ENCODE measurements at places on chromosomes 13 and 19. TPM values are rescaled to one million over a fixed set of nuclear protein-coding genes. Genes with fewer than 3 reads are reported as not detected.

DNA sequence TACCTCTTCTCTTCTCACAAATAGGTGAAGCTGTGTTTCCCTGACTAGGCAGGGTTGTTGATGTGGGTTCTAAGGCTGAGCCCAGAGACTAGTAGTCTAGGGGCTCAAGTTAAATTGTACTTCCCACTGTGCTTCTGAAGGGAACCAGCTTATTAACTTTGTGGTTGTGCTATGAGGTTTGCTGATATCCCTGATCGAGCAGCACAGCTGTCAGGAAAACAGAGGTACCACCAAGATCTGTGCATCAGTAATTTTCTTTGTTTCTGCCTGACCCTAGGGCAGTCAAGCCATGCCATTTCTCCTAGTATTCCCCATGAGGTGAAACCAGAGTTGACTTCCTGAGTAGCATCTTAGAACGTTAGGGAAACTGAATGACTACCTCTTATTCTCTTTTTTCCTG is 853.8 kb upstream of the MIR17HG start:
- no peaks in the 10 kb centered on the region for H3K4me1 ChIP-seq
- H3K27me3 ChIP-seq, result no peaks in the 10 kb centered on the region
- no peaks in the 10 kb centered on the region for H3K36me3 ChIP-seq
- H3K27ac ChIP-seq, result no peak overlapping the region

DNA sequence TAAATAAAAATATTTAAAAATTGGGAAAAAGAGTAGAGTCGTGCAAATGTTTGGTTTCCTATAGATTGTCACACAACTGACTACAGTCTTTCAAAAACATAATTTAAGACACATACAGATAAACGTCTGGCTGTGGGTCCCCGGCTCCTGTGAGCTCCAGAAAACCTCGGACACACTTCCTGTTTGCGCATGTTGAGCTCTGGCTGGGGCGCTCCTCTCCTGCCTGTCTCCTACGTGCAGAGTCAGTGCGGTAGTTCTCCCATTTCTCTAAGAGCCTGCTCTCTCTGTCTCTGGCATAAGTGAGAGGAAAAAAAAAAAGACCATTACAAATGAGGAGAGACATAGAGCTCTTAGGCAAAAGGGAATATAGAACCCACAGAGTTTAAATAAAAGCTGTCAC is 128.2 kb upstream of the OBI1 start:
- H3K36me3 ChIP-seq, result no peaks in the 10 kb centered on the region
- H3K4me3 ChIP-seq, result no peak overlapping the region
- H3K4me1 ChIP-seq, result no peaks in the 10 kb centered on the region
- H3K27ac ChIP-seq, result no peak overlapping the region
- H3K27me3 ChIP-seq, result no peaks in the 10 kb centered on the region

GRCh38 chr19:54297759-54298305 is 15.1 kb downstream of the LILRA5 start:
- H3K4me1 ChIP-seq, result no peaks in the 10 kb centered on the region
- H3K27me3 ChIP-seq, result peaks cover 93% of the 10 kb centered on the region
- no peak overlapping the region for H3K27ac ChIP-seq
- no peak for DNase-seq
- no peak overlapping the region for H3K4me3 ChIP-seq

DNA sequence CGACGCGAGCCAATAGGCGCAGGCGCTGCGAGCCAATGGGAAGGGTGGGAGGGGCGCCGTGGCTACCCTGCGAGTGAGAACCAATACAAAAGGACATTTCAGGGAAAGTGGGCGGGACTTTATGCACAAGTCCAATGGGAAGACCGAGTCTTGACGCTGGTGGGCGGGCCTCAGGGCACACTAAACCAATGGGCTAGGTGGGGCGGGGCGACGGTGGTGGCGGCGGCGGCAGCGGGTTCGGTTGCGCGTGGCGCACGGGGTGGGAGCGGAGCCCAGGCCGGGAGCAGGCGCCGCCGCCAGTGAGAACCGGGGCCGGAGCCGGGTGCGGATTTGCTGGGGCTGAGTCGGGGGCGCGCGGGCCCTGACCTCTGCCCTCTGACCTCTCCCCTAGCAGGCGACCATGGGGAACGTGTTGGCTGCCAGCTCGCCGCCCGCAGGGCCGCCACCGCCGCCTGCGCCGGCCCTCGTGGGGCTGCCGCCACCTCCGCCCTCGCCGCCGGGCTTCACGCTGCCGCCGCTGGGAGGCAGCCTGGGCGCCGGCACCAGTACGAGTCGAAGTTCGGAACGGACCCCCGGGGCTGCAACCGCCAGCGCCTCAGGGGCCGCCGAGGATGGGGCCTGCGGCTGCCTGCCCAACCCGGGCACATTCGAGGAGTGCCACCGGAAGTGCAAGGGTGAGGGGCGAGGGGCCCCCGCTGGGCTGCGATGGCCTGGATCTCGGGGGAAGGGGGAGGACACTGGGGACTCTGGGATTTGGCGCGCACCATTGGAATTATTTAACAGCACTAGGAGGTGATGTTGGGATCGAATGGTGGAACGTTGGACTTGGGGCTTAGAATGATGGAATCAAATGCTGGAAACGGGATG is at the start of gene TOMM40:
TOMM40 (plus strand) TSS at position 239 of the 867 bp plus-strand sequence; CDS start at position 401, 162 bp downstream.
- no peaks in the 10 kb centered on the region for H3K27me3 ChIP-seq
- peak within 1 kb of the TSS; percentile 75 for H3K27ac ChIP-seq
- peaks cover 22% of the 10 kb centered on the region for H3K4me1 ChIP-seq
- DNase-seq, result no peak

ZNF253 gene
- total RNA-seq, result 4.2 TPM

SMIM17 gene
- total RNA-seq, result not detected

FAM32A gene
- 44.3 TPM for total RNA-seq

SLC7A9 gene
- 0.33 TPM for total RNA-seq

ZNF497 gene
- 8.6 TPM for total RNA-seq
